ENCODE measurements at places on chromosomes 2 and 18. TPM values are rescaled to one million over a fixed set of nuclear protein-coding genes. Genes with fewer than 3 reads are reported as not detected.

DNA sequence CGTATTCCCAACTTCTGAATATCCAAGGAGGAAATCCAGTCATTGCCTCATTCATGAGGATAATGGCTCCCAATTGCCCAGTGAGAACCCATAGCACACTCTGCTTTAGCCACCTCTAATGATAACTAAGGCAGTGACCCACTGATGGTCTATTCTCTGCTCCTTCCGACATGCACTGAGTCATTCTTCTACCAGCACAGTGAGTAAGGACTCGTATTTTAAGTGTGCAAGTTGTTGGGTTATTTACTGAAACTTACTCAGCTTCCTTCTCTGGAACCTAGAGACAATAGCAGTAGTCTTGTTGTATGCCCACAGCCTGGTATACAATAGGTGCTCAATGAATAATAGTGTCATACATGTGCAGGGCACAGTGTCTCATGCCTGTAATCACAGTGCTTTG is 81.1 kb upstream of the ZNF397 start:
- no peak overlapping the region for H3K27ac ChIP-seq
- DNase-seq = no peak
- no peaks in the 10 kb centered on the region for H3K36me3 ChIP-seq
- H3K4me1 ChIP-seq = peaks cover 8% of the 10 kb centered on the region
- H3K4me3 ChIP-seq = no peak overlapping the region
- no peaks in the 10 kb centered on the region for H3K27me3 ChIP-seq

NEU2 gene
- not detected for total RNA-seq

GPN1 gene
- total RNA-seq = 19.0 TPM

TDRD15 gene
- total RNA-seq = 0.14 TPM

- DNase-seq = no peak
- no peaks in the 10 kb centered on the region for H3K27me3 ChIP-seq
- no peak overlapping the region for H3K4me3 ChIP-seq
- no peak overlapping the region for H3K27ac ChIP-seq
Measured at GRCh38 chr2:122815120-122815519, 1059.7 kb downstream of the TSN start.

BOLL gene
- not detected for total RNA-seq

- no peak for DNase-seq
- H3K4me1 ChIP-seq = no peaks in the 10 kb centered on the region
- no peaks in the 10 kb centered on the region for H3K27me3 ChIP-seq
- no peak overlapping the region for H3K4me3 ChIP-seq
- no peak overlapping the region for H3K27ac ChIP-seq
- H3K36me3 ChIP-seq = no peaks in the 10 kb centered on the region
Measured at GRCh38 chr2:120091436-120091835, 78.6 kb downstream of the EPB41L5 start.

GRCh38 chr2:170712653-170713542 is 2.2 kb upstream of the SP5 start:
- peaks cover 25% of the 10 kb centered on the region for H3K4me1 ChIP-seq
- DNase-seq = no peak
- H3K4me3 ChIP-seq = peak overlapping the region; percentile 70
- no peak overlapping the region for H3K27ac ChIP-seq

- no peaks in the 10 kb centered on the region for H3K36me3 ChIP-seq
- H3K4me3 ChIP-seq = no peak overlapping the region
- no peaks in the 10 kb centered on the region for H3K4me1 ChIP-seq
- no peak for DNase-seq
- H3K27ac ChIP-seq = no peak overlapping the region
Measured at GRCh38 chr2:236501026-236501425, 68.6 kb upstream of the ACKR3 start.

DNA sequence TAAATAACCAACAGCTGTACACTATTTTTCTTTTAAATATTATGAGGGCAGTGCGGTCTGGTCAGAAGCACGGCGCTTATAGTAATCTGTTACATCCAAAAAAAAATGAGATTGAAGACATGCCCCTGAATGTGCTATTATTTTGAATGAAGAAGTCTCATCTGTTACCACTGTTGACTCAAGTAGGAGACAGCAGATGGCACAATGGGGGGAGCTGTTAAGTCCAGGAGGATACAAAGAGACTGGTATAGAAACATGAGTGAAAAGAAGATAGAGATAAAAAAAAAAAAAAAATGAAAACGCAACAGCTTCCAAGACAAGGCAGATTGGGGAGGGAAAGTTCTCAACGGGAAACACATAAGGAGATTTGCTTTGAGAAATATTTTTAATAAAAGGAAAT is 425.5 kb upstream of the PKDCC start:
- no peak for DNase-seq
- no peaks in the 10 kb centered on the region for H3K27me3 ChIP-seq
- H3K4me1 ChIP-seq = peaks cover 13% of the 10 kb centered on the region
- no peak overlapping the region for H3K4me3 ChIP-seq
- no peaks in the 10 kb centered on the region for H3K36me3 ChIP-seq

VPS54 gene
- 22.1 TPM for total RNA-seq

GRCh38 chr18:37533647-37534584 is 31.7 kb downstream of the CELF4 start:
- no peaks in the 10 kb centered on the region for H3K4me1 ChIP-seq
- H3K36me3 ChIP-seq = no peaks in the 10 kb centered on the region
- DNase-seq = no peak
- no peak overlapping the region for H3K27ac ChIP-seq
- no peak overlapping the region for H3K4me3 ChIP-seq
- H3K27me3 ChIP-seq = peaks cover 10% of the 10 kb centered on the region

KRTCAP3 gene
- not detected for total RNA-seq

PLGLB2 gene
- not detected for total RNA-seq

DNA sequence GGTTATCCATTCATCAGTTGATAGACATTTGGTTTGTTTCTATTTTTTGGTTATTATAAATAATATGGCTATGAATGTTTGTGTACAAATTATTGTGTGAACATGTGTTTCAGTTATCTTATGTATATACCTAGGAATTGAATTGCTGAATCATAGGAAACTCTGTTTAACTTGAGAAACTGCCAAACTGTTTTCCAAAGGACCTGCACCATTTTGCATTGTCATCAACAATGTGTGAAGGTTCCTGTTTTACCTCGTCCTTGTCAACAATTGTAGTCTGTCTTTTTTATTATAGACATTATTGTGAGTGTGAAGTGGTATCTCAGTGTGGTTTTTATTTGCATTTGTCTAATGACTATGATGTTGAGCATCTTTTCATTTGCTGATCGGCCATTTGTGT is 17.1 kb downstream of the PDK1 start:
- H3K4me3 ChIP-seq = no peak overlapping the region
- no peaks in the 10 kb centered on the region for H3K4me1 ChIP-seq
- no peaks in the 10 kb centered on the region for H3K27me3 ChIP-seq
- DNase-seq = no peak
- no peak overlapping the region for H3K27ac ChIP-seq
- H3K36me3 ChIP-seq = peaks cover 17% of the 10 kb centered on the region

DNA sequence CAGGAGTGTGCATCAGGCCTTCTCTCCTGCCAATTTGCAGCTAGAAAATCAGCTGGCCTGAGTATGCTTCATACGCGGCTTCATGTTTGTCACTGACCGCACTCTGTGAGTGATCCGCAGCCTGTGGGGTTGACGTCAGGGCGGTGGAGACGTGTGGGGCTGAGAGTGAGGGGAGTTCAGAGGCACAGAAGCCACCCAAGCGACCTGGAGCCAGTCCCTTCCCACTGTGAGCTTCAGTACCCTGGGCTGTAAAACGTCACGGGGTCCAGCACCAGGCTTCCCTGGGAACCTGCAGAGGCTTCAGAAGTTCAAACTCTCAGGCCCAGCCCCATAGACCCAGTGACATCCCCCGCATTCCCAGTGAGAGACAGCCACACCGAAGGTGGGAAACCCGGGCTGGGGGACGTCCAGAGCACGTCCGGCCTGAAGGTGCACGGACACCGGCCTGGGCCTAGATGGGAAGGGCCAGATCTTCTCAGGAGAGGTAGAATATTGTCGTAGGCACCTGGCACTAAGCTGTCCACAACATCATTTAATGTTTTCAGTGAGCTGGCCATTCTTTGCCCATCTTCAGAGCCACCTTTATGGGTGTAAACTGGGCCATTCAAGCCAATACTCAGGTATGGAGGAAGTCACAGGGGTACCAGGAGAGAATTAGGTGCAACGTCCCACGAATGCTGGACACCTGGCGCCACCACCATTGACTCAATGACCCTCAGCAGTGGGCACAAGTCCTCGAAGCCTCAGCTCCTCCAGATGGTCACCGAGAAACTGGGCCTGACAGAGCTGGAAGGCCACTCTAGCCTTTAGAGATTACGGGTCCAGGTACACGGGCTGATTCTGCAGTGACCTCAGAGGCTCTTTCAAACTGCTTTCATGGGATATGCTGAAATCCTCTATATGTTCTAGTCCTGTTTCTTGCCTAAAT is 235.6 kb upstream of the MYT1L start:
- no peak for DNase-seq
- no peaks in the 10 kb centered on the region for H3K36me3 ChIP-seq
- H3K27ac ChIP-seq = no peak overlapping the region
- no peaks in the 10 kb centered on the region for H3K27me3 ChIP-seq
- no peaks in the 10 kb centered on the region for H3K4me1 ChIP-seq

GRCh38 chr2:236512267-236512666 is 57.4 kb upstream of the ACKR3 start:
- no peaks in the 10 kb centered on the region for H3K4me1 ChIP-seq
- DNase-seq = no peak
- no peaks in the 10 kb centered on the region for H3K36me3 ChIP-seq
- no peak overlapping the region for H3K27ac ChIP-seq
- H3K27me3 ChIP-seq = no peaks in the 10 kb centered on the region

ATP9B gene
- total RNA-seq = 22.5 TPM

DNA sequence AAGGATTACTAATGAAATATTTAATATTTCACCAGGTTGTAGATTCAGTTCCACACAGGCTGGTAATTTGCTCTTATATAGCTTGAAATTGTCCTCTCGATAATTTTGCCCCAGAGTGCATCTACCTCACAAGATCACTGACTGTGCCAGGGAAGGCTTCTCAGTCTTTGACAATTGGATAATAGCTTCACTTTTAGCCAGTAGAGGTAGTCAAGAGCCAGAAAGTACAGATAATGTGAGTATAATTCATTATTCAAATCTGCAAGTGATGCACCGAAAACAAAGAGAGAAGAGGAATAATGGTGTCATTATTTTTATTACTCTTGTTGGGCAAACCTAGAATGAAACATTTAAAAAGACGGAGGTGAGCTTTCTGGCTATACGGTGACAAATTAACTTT is 292.8 kb downstream of the EN1 start:
- no peak for DNase-seq
- H3K4me1 ChIP-seq = no peaks in the 10 kb centered on the region

EN1 gene
- not detected for total RNA-seq

HOXD1 gene
- not detected for total RNA-seq

RSAD2 gene
- total RNA-seq = 11.8 TPM

DNA sequence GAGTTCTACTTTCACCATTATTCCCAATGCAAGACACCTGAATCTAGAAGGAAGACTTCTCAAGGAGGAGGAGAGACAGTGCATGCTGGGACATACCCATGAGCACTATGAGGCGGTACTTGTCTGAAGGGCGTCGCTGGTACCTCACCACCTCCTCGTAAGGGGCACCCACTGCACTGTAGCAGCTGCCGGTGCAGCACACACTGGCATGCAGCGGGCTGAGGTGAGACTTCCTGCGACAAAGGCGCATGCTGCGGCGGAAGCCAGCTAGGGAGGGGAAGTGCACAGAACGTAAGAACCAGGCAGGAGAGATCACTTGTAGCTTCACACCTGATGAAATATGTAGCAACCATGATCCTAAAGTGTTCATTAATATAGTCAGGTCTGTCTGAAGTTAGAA is 12.8 kb upstream of the TMEM237 start:
- no peak for DNase-seq
- no peaks in the 10 kb centered on the region for H3K36me3 ChIP-seq
- no peaks in the 10 kb centered on the region for H3K27me3 ChIP-seq
- peaks cover 19% of the 10 kb centered on the region for H3K4me1 ChIP-seq
- no peak overlapping the region for H3K27ac ChIP-seq

TMEM37 gene
- 4.9 TPM for total RNA-seq

DSC2 gene
- 4.3 TPM for total RNA-seq

- no peak overlapping the region for H3K27ac ChIP-seq
- DNase-seq = no peak
- no peaks in the 10 kb centered on the region for H3K4me1 ChIP-seq
- no peaks in the 10 kb centered on the region for H3K36me3 ChIP-seq
- no peak overlapping the region for H3K4me3 ChIP-seq
- H3K27me3 ChIP-seq = no peaks in the 10 kb centered on the region
Measured at GRCh38 chr2:149307014-149307413, 23.4 kb upstream of the LYPD6 start.

GRCh38 chr2:160406591-160407392 is 86.8 kb downstream of the RBMS1 start:
- no peaks in the 10 kb centered on the region for H3K27me3 ChIP-seq
- H3K36me3 ChIP-seq = no peaks in the 10 kb centered on the region
- peak overlapping the region; percentile 90 for H3K27ac ChIP-seq
- H3K4me1 ChIP-seq = peaks cover 43% of the 10 kb centered on the region
- H3K4me3 ChIP-seq = peak overlapping the region; percentile 95

DNA sequence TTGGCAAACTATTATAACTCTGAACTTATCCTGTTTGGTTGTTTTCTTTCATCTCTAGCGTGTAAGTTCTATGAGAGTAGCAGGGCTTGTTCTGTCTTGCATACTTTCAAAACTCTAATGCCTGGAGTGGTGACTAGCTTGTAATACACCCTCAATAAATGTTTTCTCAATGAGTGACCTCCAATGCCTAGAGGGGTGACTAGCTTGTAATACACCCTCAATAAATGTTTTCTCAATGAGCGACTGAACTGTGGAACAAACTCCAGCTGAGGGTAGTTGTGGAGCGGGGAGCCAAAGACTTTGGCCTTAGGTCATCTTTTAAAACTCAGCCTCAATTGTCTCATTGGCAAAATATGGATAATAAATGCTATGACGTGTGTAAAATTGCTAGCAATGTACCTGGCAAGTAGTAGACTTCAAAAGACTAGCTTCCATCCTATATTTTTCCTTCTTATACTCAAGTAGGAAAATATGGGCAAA is 1.8 kb downstream of the GPD2 start:
- no peak overlapping the region for H3K27ac ChIP-seq
- no peak for DNase-seq

SLC19A3 gene
- 4.9 TPM for total RNA-seq

GRCh38 chr2:204725693-204726360 is 180.6 kb downstream of the PARD3B start:
- H3K27me3 ChIP-seq = no peaks in the 10 kb centered on the region
- DNase-seq = no peak
- no peaks in the 10 kb centered on the region for H3K4me1 ChIP-seq
- no peak overlapping the region for H3K4me3 ChIP-seq
- H3K36me3 ChIP-seq = no peaks in the 10 kb centered on the region

HRH4 gene
- not detected for total RNA-seq

- H3K27me3 ChIP-seq = no peaks in the 10 kb centered on the region
- no peak for DNase-seq
- no peaks in the 10 kb centered on the region for H3K4me1 ChIP-seq
- no peak overlapping the region for H3K27ac ChIP-seq
- no peaks in the 10 kb centered on the region for H3K36me3 ChIP-seq
- no peak overlapping the region for H3K4me3 ChIP-seq
Measured at GRCh38 chr2:142742371-142743214, 134.9 kb upstream of the KYNU start.

GLB1L gene
- total RNA-seq = 13.7 TPM

KLHL41 gene
- 1.2 TPM for total RNA-seq

RAB1A gene
- total RNA-seq = 88.5 TPM

REG3G gene
- not detected for total RNA-seq

- no peaks in the 10 kb centered on the region for H3K27me3 ChIP-seq
- H3K4me3 ChIP-seq = no peak overlapping the region
- no peaks in the 10 kb centered on the region for H3K4me1 ChIP-seq
- no peak for DNase-seq
Measured at GRCh38 chr2:101197814-101198213, 46.6 kb upstream of the TBC1D8 start.

HEATR5B gene
- total RNA-seq = 21.0 TPM
